Dermis blood vessel endothelial cell (primary cell): ENCODE measurements at places on chromosomes 16 and 17. TPM values are rescaled to one million over a fixed set of nuclear protein-coding genes. Genes with fewer than 3 reads are reported as not detected.

Gene MED13
- total RNA-seq, result 41.4 and 48.5 TPM in 2 replicates

Gene CIBAR2
- total RNA-seq, result not detected in 2 replicates

Gene KRT12
- total RNA-seq, result not detected in 2 replicates

Gene OTOA
- 0.09 TPM in 1 of 2 replicates, not detected in the other for total RNA-seq

Gene ZACN
- total RNA-seq, result not detected in 2 replicates

Gene PMFBP1
- 0.05 TPM in 1 of 2 replicates, not detected in the other for total RNA-seq

Gene OR1G1
- total RNA-seq, result not detected in 2 replicates

Gene SLC12A3
- not detected in 2 replicates for total RNA-seq

Gene JPT2
- total RNA-seq, result 63.0 and 114 TPM in 2 replicates

Gene ALOX12
- not detected in 2 replicates for total RNA-seq

Gene CRHR1
- not detected in 2 replicates for total RNA-seq

Gene SNAI3
- total RNA-seq, result 0.09 TPM in 1 of 2 replicates, not detected in the other

Gene EPN3
- under 0.01 TPM in 1 of 2 replicates, not detected in the other for total RNA-seq

Gene OR2C1
- total RNA-seq, result not detected in 2 replicates

Gene SLFN14
- not detected in 2 replicates for total RNA-seq

Gene CLEC19A
- total RNA-seq, result not detected in 2 replicates

Gene CCDC78
- 0.34 and 0.65 TPM in 2 replicates for total RNA-seq

Gene NAGS
- 6.8 and 10.0 TPM in 2 replicates for total RNA-seq

Gene KIF18B
- total RNA-seq, result 1.4 and 7.3 TPM in 2 replicates

Gene NUP88
- 99.9 and 106 TPM in 2 replicates for total RNA-seq

Gene NPIPA7
- total RNA-seq, result not detected in 2 replicates

Gene ITGB3
- total RNA-seq, result 116 and 150 TPM in 2 replicates

Gene VAT1L
- 0.37 and 1.4 TPM in 2 replicates for total RNA-seq

Gene KRT28
- total RNA-seq, result not detected in 2 replicates

Gene VAC14
- total RNA-seq, result 20.6 and 40.4 TPM in 2 replicates

Gene CHRNE
- total RNA-seq, result 0.85 and 3.6 TPM in 2 replicates

Gene RARA
- 9.7 and 13.6 TPM in 2 replicates for total RNA-seq

Gene IL21R
- total RNA-seq, result under 0.01 and 0.14 TPM in 2 replicates

Gene HOXB5
- 0.17 and 0.23 TPM in 2 replicates for total RNA-seq

Gene CRISPLD2
- 0.42 and 1.0 TPM in 2 replicates for total RNA-seq

Gene SULT1A1
- total RNA-seq, result 1.2 and 4.4 TPM in 2 replicates

Gene PRDM7
- not detected in 2 replicates for total RNA-seq

Gene CX3CL1
- 3.3 and 31.7 TPM in 2 replicates for total RNA-seq

Gene TMC8
- 0.14 and 0.34 TPM in 2 replicates for total RNA-seq

Gene CMTM2
- total RNA-seq, result 0.34 TPM in 1 of 2 replicates, not detected in the other

Gene COX11
- 57.0 and 63.8 TPM in 2 replicates for total RNA-seq

Gene LHX1
- 0.17 TPM in 1 of 2 replicates, not detected in the other for total RNA-seq

Gene TBC1D28
- total RNA-seq, result not detected in 2 replicates

Gene HAS3
- total RNA-seq, result 3.6 and 4.5 TPM in 2 replicates

Gene FBXW10
- total RNA-seq, result not detected in 2 replicates

Gene SLC35G6
- not detected in 2 replicates for total RNA-seq

Gene NUFIP2
- total RNA-seq, result 38.5 and 43.7 TPM in 2 replicates

Gene PRSS21
- total RNA-seq, result 1.0 and 2.1 TPM in 2 replicates

Gene YPEL2
- total RNA-seq, result 90.8 and 101 TPM in 2 replicates
